Activated naive CD4-positive, alpha-beta T cell (primary cell): ENCODE measurements at places on chromosomes 7 and 10.

DNA sequence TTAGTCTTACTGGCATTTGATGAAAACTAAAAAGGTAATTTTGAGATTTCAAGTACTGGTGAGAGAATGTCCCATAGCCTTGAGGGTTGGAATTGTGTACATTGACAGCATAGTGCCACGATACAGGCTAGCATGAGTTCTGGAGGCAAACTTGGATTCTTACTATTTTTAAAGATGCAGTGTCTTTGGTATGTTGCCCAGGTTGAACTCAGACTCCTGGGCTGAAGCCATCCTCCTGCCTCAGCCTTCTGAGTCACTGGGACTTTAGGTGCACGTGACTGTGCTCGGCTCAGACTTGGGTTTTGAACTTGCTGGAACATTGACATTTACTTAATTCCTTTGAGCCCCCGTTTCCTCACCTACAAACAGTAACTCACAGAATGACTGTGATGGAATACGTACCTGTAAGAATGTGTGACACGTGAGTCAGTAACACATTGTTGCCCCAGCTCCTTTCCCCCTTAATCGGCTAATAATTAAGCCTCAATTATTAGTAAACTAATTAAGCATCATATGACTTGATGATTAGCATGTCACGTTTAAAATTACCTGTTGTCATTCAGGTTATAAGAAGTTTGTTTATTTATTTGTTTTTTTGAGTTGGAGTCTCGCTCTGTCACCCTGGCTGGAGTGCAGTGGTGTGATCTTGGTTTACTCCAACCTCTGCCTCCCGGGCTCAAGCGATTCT lies 10.6 kb downstream of the DNAJB6 start:
- DNase-seq = no peak

GRCh38 chr10:44745920-44746319 lies 165.2 kb upstream of the TMEM72 start:
- DNase-seq = no peak

GRCh38 chr7:2315787-2316186 lies 1.5 kb upstream of the SNX8 start:
- DNase-seq = no peak

- no peak for DNase-seq
Observed at GRCh38 chr7:55105952-55106351, 87.1 kb downstream of the EGFR start.

GRCh38 chr10:113434315-113434714 lies 118.5 kb upstream of the HABP2 start:
- DNase-seq = no peak

DNA sequence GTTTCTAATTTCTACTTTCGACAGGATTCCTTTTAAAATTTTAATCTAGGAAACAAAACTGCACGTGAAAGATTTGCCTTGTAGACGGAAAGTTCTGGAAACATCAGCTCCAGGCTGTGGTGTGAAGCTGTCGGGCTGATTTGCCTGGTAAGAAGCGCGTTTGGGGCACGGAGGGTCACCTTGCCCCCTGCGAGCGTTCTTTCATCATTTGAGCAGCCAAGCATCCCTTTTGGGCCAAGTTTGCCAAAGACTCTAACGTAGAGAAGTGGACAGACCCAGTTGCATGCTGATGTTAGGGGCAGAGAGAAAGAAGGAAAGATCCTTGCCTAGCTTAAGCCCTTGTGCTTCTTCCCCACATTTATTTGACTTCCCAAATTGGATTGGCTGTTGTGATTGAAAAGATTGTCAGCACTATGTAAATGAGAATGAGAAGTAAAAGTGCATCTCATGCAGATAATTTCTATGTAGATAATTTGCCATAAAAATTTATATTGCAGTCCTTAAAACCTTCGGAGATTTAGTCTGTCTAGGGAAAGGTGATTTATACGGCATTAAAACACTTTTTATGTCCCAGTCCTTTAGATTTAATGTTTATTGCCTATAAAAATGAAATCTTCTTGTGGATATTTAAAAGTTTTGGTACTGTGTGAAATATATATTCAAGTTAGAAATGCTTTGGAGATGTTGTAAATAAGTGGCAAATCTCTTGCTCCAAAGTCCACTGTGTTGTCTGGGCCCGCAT lies 76.1 kb downstream of the CUX1 start:
- no peak for DNase-seq

DNA sequence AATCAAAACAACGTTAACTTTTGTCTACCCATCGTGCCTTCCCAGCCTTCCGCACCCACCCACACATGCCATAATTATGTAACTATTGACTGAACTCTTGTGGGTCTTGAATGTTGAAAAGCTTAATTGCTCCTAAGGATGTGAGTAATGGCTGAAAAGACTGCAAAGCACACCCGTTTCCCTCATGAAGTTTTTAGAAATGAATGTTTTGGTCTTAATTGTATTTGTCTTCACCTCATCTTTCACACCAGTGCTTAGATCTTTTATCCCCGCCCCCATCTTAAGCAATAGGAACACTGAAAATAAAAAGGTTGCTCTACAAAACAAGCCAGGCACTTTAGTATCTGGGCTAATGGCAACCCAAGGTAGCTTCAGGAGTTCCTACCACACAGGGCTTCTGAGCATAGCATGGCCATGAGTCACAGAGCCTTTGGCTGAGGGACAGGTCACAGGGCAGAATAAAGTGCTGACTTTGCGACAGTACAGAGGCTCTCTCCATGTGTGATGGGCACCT lies 690.5 kb downstream of the PARD3 start:
- DNase-seq = no peak
